Eye (tissue), 1 donor: ENCODE measurements at places on chromosomes 16 and 17.
A peak's percentile ranks its signal among the peaks of the same experiment; 100 is the strongest.

DNA sequence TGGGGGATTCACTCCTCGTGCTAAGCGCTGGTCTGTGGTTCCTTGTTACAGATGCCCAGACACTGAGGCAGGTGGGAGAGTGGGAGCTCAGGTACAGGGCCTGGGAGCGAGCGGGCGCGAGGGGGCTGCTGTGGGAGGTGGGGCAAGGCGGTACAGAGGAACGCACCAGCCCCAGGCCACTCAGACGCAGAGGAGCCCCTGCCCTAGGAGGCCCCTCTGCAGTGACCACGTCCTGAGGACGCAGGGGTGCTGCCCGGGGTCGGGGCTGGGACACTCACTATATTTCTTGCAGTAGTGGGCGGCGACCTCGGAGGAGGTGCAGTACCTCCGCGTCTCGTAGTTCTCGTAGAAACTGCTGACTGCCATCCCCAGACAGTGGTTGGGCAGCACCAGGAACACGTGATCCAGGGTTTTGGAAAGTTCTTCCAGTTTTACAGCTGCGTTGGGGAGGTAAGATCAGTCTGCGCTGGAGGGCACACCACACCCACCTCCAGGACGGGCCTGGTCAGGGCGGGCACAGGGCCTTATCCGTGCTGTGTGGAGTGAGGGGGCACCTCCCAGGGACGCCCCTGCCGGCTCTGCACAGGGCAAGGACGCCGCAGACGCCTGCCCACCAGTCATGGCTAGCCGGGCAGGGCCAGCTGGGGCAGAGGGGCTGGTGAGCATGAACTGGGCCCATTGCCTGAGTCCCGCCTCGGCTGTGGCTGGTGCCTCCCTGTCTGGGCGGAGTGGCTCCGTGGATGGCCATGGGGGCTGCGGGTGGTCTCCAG lies 16.3 kb upstream of the RNPS1 start:
- DNase-seq = no peak

DNA sequence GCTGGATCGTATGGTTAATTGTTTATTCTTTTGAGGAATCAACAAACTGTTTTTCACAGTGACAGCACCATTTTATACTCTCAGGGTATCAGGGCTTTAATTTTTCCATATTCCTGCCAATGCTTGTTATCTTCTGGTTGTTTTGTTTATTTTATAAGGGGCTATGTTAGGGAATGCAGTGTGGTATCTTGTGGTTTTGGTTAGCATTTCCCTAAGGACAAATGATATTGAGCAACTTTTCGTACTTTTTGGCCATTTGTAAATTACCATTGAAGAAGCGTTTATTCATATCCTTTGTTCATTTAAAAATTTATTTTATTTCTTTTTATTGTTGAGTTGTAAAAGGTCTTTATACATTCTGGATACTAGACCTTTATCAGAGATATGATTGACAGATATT lies 322.0 kb upstream of the SALL1 start:
- no peak for DNase-seq

DNA sequence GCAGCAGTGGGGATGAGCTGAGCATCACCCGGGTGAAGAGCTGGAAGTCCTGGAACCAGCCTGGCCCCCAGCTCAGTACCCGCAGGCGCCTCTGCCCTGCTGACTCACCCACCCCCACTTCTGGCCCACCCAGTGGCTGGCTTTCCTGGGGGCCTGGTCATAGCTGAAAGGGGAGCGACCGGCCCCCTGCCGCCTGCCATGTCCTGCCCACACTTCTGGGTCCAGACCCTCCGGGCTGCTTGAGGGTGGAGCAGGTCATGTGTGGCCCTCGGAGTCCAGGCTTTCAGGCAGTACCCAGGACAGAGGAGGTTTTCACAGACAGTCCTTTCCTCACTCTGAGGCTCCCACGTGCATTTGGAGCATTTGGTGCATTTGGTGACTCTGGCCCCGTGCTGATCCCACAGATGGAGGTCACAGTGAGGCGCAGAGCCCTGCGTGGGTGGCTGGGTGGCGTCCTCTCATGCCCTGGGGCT lies 7.1 kb upstream of the PIEZO1 start:
- DNase-seq = no peak

GRCh38 chr16:59259074-59259949 lies 525.2 kb upstream of the GOT2 start:
- no peak for DNase-seq

DNA sequence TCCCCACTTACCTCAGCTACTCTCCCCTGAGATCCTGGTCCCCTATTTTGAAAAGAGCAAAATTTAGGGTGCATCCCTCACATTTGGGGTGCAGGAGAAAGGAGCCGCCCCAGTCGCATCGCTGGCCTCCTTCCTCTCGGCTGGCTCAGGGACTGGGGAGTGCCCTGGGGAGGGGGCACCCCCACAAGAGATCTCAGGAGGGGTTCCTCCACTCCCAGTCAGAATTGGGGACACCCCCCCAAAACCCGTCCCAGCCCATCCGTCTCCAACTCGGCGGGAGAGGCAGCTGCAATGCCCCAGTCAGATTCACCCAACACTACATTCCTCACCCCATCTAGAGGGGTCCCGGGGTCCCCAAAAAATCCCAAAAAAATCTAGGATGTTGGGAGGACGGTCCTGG lies 3.5 kb upstream of the BCL6B start:
- no peak for DNase-seq

DNA sequence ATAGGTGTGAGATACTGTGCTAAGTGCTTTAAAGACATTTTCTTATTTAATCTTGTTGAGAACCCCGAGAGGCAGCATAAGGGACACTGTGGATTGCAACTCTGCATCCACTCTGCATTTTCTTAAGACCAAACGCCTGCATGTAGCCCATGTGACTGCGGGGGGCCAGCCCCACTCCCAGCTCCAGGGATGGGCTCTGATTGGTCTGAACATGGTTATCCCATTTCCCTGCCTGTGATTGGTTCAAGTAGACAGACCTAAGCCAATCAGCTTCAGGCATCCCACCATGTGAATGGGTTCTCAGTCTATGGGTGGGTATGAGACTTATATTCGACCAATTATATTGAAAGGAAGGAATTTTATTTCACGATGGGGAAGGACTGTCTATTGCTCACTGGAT lies 33.2 kb upstream of the USP7 start:
- no peak for DNase-seq

DNA sequence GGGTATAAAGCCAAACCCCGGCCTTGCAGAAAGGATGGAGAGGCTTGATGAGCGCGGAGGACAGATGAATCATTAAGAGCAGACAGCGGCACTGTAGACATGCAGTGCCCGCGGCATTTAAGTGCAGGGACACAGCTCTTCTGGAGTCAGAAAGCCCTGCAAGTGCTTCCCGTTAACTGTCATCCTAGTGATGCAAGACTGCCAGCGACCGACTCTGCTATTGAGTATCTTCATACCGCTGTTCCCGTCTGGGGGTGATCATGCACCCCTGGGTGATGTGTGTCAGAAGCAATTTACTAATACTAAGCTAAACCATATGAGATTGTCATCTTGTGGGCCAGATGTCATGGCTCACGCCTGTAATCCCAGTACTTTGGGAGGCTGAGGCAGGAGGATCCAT lies 101.0 kb downstream of the ABCC6 start:
- DNase-seq = no peak

DNA sequence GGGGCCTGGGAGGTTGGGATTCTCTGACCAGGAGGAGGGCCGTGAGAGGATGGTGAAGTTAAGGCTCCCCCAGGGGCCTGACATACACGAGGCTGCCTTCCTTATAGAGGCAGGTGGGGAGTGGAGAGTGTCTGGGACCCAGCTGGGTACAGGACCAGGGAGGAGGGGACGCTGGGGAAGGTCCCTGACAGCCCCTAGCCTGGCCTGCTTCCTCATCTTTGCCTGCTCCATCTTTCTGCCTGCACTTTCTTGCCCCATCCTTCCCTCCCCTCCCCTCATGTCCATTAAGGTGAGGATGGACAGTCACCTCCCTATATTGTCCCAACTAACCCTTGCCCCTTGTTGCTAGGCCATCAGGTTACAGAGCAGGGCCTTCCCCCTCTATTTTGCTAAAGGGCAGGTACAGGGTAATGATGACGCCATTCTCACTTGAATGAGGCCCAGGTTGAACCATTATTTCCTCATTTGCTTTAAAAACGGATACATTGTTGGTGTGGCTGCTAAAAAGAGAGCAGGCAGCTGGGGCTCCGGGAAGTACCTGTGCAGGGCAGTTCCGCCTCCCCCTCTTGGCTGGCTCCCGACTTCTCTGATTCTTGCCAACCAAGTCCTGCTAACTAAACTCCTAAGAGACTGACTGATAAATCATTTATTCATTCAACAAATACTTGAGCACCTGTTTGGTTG lies 1.3 kb downstream of the C17orf99 start:
- no peak for DNase-seq

- peak; percentile 71 for DNase-seq
These were observed 1.0 kb downstream of the FZD2 start for GRCh38 chr17:44558334-44558709.

GRCh38 chr16:55938126-55938525 lies 63.0 kb upstream of the CES5A start:
- DNase-seq = no peak

DNA sequence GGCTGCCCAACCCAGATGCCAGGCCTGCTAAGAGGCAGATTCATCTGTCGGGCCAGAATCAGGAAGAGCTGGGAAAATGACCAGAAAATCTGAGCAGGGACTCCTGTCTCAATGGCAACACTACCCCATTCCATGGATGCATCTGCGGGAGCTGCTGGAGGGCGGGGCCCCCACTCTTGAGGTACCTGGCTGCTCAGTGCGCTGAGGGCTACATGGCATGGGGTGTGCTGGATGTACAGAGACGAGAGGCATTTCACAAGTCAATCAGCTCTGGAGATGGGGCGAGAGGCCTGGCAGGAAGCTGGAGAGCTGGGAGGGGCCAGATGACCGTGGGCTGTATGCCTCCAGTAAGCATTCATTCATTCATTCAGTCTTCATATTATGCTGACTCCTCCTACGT lies 6.4 kb downstream of the SDK2 start:
- no peak for DNase-seq

DNA sequence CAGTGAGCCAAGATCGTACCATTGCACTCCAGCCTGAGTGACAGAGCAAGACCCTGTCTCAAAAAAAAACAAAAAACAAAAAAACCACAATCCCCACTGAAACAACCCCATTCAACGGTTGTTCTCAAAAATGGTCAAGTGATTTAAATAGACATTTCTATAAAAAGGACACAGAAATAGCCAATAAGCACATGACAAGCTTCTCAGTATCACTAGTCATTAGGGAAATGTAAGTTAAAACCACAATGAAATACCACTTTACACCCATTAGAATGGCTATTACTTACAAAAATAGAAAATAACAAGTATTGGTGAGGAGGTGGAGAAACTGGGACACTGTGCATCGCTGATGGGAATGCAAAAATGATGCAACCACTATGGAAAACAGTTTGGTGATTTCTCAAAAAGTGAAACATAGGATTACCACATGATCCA lies 26.6 kb upstream of the MYLK3 start:
- DNase-seq = no peak

DNA sequence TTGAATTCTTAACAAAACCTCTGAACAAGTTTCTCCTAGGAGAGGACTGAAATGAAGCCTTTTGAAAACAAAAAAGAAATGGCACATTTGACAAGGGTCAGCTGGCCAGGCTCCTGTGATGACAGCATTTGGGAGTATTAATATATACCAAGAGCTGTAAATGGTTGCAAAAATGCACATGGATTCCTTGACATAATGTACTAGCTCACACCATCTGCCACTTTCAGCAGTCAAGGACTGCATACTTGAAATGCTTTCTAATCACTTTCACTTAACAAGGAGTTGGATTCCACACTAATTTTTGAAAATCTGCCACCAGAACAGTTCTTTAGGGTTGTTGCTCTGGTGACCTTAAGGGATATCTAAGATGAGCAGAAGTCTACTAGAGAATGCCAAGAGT lies 236.7 kb upstream of the TOX3 start:
- no peak for DNase-seq

GRCh38 chr17:39200070-39200879 lies at the start of gene RPL19:
TSS of gene RPL19 (plus strand) at chr17:39200283. CDS start at chr17:39200345, 62 bp downstream.
- DNase-seq = peak; percentile 97

- DNase-seq = no peak
These were observed 60.4 kb upstream of the IRX6 start for GRCh38 chr16:55263271-55264250.

GRCh38 chr16:588639-588888 lies 1.3 kb upstream of the RAB40C start:
- peak; percentile 79 for DNase-seq

DNA sequence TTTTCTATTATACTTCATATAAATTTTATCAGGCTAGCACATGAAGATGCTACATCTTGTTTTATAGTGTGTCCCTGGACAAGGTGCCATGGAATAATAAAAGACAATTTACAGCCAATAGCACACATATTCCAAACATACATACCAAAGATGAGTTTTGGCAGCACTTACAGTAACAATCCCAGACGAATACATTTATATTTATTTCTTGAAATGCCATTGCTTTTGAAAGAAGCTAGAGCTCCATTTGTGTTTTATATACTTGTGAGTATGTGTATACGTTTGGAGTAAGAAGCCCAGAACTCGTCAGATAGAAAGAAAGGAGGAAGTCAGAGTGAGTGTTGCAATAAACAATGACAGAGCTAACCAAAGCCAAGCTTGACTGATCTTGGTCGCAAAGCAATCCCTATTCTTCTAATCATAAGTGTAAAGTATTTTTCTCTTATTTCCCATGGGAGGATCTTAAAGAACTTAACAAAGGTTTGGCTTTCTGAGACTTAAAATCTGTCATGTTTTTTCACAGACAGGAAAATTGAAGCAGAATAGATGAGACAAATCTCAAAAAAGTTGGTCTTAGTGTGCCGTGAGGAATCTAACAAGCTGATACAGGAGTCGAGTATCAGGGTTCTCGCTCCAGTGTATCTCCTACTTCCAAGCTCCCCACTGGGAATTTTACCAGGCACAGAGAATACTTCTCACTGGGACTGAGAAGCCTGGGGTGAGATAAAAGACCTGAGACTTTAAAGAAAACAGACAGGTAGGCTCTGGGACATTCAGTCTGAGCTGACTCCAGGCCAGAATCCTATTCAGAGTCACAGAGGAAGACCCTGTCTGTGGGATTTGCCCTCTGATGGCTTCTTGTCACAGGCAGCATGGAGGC lies 175.4 kb downstream of the AATF start:
- peak; percentile 25 for DNase-seq

DNA sequence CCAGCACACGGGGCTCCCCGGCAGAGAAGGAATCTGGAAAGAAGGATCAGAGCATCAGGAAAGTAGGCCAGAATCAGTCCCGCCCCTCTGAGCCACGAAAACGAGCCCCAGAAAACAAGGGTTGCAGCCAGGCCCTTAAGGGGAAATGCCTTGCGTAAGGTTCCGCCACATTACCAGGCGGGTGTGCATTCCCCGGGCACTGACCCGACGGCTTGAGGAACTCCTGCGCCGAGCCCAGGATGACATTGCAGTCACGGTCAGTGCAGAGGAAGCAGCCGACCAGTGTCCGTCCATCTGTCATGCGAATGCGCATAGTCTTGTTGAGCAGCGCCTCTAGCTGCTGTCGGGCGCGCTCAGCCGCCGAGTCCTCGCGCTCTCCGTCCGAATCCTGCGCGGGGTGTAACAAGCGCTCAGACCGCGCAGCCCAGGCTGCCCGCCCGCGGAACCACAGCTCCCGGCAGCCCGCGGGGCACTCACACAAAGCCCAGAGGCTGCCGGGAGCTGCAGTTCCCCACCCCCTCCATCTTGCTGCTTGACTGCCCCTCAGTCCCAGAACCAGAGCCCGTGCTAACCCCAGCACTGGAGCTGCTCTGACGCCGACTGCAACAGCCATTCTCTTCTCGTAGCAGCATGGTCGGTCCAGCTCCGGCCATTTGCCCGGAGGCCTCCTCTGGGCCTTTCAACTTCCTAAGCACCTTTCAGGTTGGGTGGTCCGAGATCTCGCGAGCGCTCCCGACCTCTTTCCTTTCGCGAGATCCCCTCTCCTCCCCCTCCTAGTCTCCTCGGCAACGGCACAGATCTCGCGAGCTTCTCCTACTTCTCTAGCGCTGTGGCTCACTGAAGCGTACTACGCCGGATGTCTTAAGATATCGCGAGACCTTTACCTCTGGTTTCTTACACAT lies at the start of gene NAA38:
TSS of gene NAA38 (minus strand) at position 749 of the 902 bp plus-strand sequence. CDS start at position 653, 96 bp downstream.
- DNase-seq = peak; percentile 100
